ENCODE measurements at places on chromosomes 7 and 10. TPM values are rescaled to one million over a fixed set of nuclear protein-coding genes. Genes with fewer than 3 reads are reported as not detected.

The CLDN3 gene
- total RNA-seq = not detected

The WNT16 gene
- not detected for total RNA-seq

The SPAM1 gene
- not detected for total RNA-seq

The CALHM3 gene
- 0.39 TPM for total RNA-seq

The SLC25A13 gene
- 40.3 TPM for total RNA-seq

The PKD2L1 gene
- not detected for total RNA-seq

The GRID2IP gene
- not detected for total RNA-seq

The GPRIN2 gene
- 4.7 TPM for total RNA-seq

The TRPV5 gene
- total RNA-seq = under 0.01 TPM

The SPDYE18 gene
- not detected for total RNA-seq

The SORCS3 gene
- 0.11 TPM for total RNA-seq

The AKR1C4 gene
- not detected for total RNA-seq

The TBXAS1 gene
- 5.0 TPM for total RNA-seq

The ARHGAP22 gene
- total RNA-seq = 0.39 TPM

The CRPPA gene
- total RNA-seq = 1.6 TPM

The CALML3 gene
- not detected for total RNA-seq

The SMARCD3 gene
- total RNA-seq = 14.7 TPM

The GNAI1 gene
- 12.8 TPM for total RNA-seq

The LRRC4 gene
- 0.11 TPM for total RNA-seq

The PTF1A gene
- total RNA-seq = 0.79 TPM

The TNS3 gene
- total RNA-seq = 124 TPM

The PHYHIPL gene
- total RNA-seq = not detected

The FBXL13 gene
- total RNA-seq = 3.9 TPM

The APBB1IP gene
- 2.4 TPM for total RNA-seq

The HOXA4 gene
- total RNA-seq = 0.43 TPM

The CYP2C18 gene
- 0.39 TPM for total RNA-seq
